M059J (cell line): ENCODE measurements at places on chromosomes 11 and 22. TPM values are rescaled to one million over a fixed set of nuclear protein-coding genes. Genes with fewer than 3 reads are reported as not detected.

DNA sequence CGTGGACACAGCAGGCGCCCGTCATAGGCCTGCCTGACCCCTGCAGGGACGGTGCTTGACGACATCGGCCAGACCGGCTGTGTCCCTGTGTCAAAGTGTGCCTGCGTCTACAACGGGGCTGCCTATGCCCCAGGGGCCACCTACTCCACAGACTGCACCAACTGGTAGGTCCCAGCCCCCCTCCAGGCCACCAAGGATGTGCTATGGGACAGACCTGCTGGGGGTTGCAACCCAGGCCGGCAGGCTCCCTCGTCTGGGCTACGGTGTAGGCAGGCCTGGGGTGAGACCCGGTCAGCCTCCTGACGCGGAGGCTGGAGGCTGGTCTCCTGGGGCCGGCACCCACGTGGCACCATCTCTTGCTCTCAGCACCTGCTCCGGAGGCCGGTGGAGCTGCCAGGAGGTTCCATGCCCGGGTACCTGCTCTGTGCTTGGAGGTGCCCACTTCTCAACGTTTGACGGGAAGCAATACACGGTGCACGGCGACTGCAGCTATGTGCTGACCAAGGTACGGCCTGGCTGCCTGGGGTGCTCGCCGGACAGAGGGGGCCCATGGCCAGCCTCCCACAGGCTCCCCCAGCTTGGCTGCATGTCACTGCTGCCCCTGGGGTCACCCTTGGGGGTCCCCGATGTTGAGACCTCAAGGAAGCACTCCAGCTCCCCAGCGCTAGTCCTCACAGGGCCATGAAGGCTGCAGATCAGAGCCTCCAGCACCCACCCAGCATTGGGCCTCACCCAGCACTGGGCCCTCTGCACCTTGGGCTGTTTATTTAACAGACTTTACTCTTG, 7.7 kb downstream of the MUC5AC start:
- no peak for DNase-seq

Gene MISFA
- total RNA-seq, result not detected in 2 replicates

Gene LRP4
- total RNA-seq, result 0.98 and 1.1 TPM in 2 replicates

DNA sequence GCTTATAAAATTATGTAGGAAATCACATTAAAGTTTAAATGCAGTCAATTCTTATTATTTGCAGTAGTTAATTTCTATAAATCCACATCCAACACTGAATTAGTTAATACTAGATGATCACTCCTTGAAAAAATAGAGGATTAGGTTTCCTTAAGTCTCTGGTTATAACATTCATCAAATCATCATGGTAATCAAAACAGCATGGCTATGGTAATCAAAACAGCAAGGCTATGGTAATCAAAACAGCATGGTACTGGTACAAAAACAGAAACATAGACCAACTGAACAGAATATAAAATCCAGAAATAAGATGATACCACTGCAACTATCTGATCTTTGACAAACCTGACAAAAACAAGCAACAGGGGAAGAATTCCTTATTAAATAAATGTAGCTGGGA, 814.6 kb upstream of the CCDC179 start:
- no peak for DNase-seq

- peak; percentile 0 for DNase-seq
Observed at GRCh38 chr11:81071606-81072005, 1630.8 kb upstream of the TENM4 start.

Gene DGCR6
- 0.62 and 0.81 TPM in 2 replicates for total RNA-seq

DNA sequence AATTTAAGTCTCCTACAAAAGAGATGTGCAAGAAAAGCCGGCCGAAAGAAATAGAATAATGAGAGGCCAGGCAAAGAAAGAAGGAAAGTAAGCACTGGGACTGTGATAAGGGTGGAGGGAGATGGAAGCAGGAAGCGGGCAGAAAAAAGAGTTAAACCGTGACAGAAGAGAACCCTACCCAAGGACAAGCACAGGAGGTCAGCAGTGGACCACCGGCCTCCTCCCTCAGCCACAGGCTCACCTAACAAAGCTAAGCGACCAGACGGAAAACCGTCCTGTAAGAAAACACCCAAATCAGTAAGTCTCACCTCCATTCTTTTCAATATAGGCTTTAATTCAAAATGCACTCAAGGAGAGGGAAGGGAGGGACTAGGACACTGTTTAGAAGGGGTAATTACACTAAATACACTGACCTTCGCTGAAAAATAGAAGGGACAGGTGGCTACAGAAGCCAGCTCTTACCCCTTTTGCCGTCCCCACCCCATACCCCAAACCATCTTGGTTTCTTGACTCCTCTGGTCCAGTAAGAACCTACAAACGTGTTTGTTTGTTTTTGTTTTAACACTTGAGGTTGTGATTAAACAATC, 1.9 kb downstream of the FAM181B start:
- no peak for DNase-seq

Gene RFPL1
- total RNA-seq, result not detected in 2 replicates

Gene SMIM35
- total RNA-seq, result not detected in 2 replicates

Gene SLC17A6
- not detected in 2 replicates for total RNA-seq

GRCh38 chr11:58621586-58622262, 741 bp upstream of the CNTF start:
- DNase-seq, result no peak

DNA sequence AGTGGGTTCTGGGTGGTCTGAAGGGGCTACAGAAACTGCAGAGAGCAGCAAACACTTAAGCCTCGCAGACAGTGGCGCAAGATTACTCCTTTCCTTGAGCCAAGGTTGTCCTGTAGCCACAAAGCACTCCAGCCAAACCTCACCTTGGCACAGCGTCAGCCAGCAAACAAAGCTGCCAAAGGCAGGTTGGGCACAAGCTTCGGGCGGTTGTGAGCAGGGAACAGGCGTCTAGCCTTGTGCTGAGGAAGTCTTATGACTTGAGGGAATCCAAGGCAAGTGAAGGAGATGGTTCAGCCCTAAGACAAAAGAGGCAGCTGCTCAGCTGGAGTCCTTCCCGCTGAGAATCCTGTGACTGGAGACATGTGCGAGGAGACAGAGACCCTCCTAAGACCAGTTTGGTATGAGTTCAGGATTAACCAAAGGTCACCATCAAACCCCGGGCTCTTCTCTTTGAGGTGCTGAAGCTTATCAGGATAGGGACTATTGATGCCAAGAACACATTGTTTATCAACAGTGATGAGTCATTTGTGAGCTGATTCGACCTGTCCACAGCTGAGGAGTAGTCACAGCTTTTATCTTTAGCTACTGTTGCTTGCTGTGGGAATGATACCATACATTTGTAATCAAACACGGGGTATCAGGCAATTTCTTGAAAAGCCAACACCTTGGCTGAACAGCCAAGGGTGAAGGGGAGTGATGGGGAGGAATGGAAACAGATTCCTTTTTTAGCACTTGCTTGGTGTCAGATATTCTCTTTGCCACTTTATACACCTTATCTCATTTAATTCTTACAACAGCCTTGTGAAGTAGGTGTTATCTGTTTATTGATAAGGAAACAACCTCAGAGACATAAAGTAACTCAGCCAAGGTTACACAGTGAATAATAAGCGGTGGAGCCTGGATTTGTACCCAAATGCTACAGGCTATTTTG, 4.6 kb downstream of the ADM start:
- peak; percentile 97 for DNase-seq

Gene UQCC3
- total RNA-seq, result 9.4 and 12.6 TPM in 2 replicates

- DNase-seq, result no peak
Observed at GRCh38 chr11:93113824-93114223, 84.0 kb downstream of the SLC36A4 start.

Gene REXO2
- total RNA-seq, result 156 and 169 TPM in 2 replicates

Gene HOATZ
- total RNA-seq, result not detected in 2 replicates

Gene CHRDL2
- total RNA-seq, result not detected in 2 replicates

GRCh38 chr11:131033151-131033651, 116.9 kb upstream of the SNX19 start:
- DNase-seq, result peak; percentile 87

GRCh38 chr11:36373016-36374010, 77.2 kb downstream of the PRR5L start:
- DNase-seq, result no peak

DNA sequence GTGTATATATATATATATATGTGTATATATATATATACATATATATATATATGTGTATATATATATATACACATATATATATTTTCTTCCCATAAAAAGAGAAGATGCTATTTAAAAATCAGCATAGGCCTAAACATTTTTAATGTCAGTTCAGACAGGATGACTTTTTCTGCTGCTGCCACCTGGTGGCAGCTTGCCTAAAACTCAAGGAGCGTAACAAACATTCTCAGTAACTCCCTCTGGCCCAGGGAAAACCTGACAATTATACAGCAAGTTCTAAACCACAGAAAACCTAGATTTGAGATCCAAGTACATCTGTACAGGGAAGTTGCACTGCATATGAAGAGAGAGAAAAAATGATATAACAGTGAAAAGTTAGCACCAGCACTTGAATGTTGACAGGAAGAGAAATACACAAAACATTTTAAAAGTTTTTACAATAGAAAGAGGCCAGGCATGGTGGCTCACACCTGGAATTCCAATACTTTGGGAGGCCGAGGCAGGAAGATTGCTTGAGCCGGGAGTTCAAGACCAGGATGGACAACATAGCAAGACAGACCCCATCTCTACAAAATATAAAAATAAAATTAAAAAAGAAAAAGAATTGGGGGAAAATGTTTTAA, 16.6 kb downstream of the OR8A1 start:
- peak; percentile 58 for DNase-seq

DNA sequence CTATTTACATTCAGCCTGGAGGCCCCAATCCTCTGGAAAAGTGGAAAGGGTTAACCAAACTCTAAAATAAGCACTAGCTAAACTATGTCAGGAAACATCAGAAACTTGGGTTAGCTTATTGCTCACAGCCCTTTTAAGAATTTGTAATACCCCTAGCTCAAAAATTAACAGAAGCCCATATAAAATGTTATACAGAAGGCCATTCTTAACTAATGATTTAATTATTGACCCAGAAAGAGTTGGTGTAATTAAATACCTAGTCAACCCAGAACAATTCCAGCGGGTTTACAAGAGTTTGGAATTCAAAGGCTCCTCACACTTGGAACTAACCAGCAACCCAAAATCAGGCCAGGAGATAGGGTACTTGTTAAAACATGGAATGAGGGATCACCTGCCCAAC, 88.8 kb downstream of the PIWIL4 start:
- DNase-seq, result no peak

- DNase-seq, result no peak
Observed at GRCh38 chr11:1178201-1178885, 20.6 kb downstream of the MUC5AC start.

DNA sequence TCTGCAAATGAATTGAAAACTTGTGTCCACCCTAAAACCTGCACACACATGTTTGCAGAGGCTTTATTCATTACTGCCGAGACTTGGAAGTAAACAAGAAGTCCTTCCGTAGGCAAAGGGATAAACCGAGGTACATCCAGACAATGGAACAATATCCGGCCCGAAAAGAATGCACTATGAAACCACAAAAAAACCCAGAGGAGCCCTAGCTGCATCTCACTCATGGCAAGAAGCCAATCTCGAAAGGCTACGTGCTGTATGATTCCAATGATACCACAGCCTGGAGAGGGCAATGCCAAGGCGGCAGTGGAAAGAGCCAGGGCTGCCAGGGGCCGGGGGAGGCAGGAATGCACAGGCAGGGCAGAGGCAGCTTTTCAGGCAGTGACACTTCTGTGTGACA, 3.2 kb upstream of the MRPL23 start:
- DNase-seq, result peak; percentile 87
